ENCODE measurements at places on chromosomes 1 and 21.
A peak's percentile ranks its signal among the peaks of the same experiment; 100 is the strongest.

GRCh38 chr1:109542657-109543056 lies 3.0 kb downstream of the GPR61 start:
- no peak for DNase-seq

GRCh38 chr1:177902266-177902665 lies 67.6 kb downstream of the SEC16B start:
- DNase-seq = no peak

DNA sequence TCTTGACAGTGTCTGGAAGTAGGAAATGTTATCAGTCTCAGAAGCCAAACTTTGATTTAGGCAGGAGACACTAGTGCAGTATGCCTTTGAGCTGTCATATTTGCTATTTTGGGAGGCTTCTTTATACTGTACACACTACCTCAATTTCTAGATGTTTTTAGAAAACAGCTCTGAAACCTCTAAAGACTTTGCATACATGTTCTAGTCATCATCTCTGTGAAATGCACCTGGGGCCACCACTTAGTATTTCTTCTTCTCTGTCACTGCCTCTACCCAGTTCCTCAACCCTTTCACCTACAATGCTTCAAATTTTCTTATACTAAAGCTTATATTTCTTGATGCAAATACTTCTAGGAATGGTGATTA lies 29.1 kb upstream of the PLA2G4A start:
- DNase-seq = no peak

- DNase-seq = no peak
Measured at GRCh38 chr1:211813590-211813989, 17.0 kb downstream of the LPGAT1 start.

- no peak for DNase-seq
Measured at GRCh38 chr1:101928829-101929228, 67.9 kb downstream of the OLFM3 start.

DNA sequence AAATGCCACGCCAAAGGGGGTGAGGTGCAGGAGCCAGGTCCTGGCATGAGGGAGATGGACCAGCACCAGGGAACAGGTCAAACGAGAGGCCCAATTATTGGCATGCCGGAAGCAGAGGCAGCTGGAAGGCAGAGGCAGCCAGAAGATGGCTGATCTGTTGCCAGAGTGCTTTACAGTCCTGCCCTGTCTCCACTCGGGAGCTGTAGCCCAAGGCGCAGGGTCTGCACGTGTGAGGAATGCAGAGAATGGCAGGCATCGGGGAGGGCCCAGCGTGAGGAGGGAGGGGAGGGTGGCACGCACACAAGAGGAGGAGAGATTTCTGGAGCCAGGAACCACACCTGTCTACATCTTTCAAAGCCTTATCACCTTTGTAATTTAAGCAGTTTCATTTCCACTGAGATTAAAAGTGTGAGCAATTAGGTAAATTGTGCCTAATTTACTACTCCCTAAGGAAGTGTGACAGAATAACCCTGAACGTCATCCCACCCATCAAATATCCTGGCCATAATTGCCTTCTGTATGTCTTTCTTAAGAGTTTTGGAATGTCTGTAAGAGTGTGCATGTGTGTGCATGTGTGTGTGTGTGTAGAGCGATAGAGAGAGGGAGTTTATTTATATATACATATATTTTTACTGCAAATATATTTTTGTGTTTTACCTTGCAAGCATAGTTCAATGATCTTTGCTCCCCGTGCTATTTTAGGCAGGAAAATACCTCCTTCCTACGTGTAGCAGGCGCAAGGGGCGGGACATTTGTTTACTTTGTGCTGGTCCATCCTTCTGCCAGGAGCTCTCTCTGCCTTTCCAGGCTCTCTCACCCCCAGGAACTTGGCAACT lies 125.5 kb upstream of the SERBP1 start:
- no peak for DNase-seq

DNA sequence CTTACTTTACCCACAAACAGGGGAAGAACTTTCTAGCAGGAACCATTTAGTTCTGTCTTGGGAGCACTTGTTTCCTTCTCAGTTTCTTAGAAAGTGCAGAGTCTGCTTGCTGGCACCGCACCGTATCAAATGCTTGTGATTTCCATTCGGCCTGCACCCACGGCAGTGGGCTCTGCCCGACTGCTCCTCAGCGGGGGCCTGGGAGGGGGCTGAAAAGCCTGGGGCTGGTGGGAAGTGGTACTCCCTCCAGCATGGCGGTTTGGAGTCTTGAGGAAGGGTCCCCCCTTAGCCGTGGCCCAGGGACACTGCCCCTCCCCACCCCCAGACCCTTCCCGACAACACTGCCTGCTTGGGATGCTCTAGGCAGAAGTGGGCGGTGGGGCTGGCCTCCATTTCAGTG lies 57.0 kb downstream of the KIF26B start:
- DNase-seq = no peak

GRCh38 chr1:25816112-25816718 lies 3.5 kb upstream of the MTFR1L start:
- no peak for DNase-seq

- DNase-seq = peak; percentile 35
Measured at GRCh38 chr1:225651376-225651871, 1.5 kb downstream of the ENAH start.

DNA sequence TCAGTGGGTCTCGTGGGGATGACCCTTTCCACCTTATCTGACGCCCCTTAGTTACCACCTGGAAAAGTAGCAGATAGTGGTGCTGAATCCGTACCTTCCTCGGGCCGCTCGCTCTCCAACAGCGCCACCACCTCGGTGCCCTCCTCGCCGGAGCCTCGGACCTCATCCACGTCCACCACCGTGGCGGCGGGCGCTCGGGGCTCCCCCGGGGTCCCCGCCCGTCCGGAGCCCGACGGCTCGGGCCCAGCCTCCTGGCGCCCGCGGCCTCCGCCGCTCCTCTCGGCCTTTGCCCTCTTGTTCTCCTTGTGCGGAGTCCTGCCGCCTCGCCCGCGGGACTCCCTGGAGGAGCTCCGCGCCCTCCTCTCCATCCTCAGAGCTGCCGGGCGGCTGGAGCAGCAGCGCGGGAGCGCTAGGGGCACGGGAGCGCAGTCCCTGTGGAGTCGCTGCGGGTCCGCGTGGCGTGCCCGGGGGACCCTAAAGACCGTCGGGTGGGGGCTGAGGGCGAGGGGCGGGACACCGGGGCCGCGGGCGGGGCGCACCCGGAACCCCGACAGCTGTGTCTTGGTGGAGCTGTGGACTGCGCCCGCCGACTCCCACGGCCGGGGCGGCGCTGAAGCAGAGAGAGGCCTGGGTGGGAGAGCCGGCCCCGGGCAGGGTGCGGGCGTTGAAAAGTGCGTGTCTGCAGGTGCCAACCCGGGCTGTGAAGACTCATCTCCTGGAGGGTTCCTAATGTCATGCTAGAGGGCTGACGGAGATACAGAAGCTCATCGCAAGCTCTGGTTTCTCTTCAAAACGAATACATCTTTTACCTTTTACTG lies at the start of gene NPHS2:
Gene NPHS2, minus strand, starts transcription at position 452 of the 818 bp plus-strand sequence. Its CDS starts 84 bp downstream, at position 368.
- DNase-seq = no peak

DNA sequence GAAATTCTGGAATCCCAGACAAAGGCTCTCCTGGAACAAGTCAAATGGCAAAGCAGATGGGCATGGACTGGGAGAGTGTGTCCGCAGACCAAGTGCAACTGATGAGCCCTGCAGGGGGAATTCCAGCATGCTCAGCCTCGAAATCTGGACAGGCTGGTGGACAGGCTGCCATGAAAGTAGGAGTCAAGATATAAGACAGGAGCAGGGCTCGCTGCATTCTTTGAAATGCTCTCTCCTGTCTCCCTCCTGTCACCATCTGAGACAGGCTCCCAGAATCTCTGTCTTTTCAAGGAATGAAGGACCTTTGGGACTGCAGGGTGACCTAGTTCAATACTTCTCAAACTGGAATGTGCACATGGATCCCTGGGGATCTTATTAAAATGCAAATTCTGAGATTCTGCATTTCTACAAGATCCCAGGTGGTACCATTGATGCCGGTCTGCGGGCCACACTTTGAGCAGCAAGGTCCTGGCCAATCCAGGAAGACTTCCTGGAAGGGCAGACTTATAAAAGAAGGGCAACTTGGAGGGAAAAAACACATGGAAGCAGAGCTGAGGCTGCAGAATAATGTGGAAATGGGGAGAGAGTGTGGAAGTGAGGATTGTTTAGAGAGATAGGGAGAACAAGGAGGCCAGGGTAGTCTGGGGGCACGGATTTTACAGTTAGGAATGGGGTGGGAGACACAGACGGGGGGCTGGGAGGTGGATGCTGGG lies 29.8 kb downstream of the TNNT2 start:
- no peak for DNase-seq

DNA sequence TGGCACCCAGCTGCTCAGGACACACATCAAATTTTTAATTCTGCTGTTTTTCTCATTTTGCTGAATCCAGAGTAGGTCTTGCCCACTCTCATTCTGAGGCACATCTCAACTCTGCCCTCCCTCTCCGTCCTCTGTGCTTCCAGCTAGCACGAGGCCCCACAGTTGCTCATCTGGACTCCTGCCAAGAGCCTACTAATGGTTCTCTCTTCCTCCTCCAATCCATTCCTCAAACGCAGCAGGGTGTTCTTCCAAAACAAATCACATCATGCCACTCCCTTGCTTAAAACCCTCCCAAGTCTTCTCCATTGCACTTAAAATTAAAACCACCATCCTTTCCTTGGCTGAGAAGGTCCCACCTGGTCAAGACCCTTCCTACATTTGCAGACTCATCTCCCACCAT lies 49.8 kb upstream of the SCAF4 start:
- DNase-seq = peak; percentile 55

DNA sequence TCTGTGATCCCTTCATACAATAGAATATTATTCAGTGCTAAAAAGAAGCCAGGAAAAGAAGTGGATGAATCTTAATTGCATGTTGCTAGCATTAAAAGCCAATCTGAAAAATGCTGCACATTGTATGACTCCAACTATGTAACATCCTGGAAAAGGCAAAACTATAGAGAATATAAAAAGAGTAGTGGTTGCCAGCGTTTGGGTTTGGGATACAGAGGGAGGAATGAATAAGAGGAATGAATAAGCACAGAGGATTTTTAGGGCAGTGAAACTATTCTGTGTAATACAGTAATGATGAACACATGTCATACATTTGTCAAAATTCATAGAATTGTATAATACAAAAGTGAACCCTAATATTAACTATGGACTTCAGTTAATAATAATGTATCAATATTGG lies 42.5 kb downstream of the GPR88 start:
- no peak for DNase-seq

- DNase-seq = peak; percentile 58
Measured at GRCh38 chr1:200279810-200280411, 129.9 kb downstream of the ZNF281 start.

DNA sequence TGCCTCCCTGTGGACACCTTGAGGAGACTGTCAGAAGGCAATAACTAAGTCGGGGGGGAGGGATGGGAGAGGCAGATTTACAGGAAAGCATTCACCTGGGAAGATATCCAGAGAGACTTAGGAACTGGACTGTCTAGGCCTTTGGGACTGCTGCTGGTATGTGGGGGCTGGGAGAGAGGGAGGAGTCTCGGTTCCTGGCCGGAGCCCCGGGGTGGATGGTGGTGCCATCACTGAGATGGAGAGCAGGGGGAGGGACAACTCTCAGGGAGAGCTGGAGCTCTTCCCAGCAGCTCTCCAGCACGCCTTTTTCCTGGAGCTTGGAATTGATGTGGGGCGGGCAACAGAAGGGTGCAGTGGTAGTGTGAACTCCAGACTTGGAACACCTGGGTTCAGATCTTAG lies 22.1 kb downstream of the PTPRF start:
- peak; percentile 52 for DNase-seq

DNA sequence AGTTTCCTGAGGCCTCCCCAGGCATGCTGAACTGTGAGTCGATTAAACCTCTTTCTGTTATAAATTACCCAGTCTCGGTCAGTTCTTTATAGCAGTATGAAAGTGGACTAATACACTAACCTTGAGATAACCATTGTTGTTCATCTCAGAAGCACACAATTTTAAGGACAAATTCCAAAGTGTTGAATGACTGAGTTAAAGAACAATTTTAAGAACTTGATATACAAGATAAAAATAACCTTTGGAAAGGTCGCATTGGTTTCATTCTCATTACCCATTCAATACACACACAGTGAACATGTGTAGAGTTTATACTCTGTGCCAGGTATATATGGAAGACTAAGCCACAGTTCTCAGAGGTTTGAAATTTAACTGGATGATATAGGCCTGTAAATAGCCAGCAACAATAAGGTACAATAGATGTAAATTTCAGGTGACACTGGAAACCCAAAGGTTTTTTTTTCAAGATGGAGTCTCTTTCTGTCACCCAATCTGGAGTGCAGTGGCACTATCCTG lies 19.1 kb upstream of the SRSF10 start:
- DNase-seq = no peak

DNA sequence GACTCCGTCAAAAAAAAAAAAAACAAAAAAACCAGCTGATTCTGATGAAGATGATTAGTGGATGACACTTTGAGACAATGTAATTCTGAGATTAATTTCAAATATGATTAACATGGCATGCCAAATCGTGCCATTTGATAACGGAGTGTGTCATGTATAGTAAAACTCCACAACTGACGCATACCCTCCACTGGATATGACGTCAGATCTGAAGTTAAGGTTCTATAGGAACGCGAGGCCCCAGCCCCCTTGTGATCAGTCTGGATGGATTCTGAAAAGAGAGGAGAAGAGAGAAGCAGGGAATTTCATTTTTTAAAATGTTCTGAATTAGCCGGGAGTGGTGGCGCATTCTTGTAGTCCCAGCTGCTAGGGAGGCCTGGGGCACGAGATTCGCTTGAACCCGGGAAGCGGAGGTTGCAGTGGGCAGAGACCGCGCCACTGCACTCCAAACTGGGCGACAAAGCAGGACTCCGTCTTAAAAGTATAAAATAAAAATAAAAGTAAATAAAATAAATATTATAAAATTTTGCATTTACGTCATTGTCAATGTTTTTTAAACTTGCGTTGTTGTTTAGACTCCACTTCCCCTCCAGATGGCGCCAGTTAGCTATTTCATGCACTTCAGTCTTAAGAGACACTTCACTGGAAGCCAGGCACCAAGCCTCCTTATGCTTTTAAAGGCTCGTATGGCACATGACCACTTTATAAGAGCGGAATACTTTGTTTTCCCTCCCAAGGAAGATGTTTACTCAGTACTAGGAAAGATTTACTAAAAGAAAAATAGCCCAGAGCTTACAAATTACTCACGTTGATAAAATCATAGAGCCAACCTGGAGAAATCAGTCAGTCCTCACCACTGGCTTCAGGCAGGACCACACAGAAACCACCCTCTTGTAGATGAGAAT lies 65.5 kb downstream of the UBE2U start:
- peak; percentile 72 for DNase-seq

- peak; percentile 99 for DNase-seq
Measured at GRCh38 chr1:210598135-210598652, 269.5 kb downstream of the HHAT start.

DNA sequence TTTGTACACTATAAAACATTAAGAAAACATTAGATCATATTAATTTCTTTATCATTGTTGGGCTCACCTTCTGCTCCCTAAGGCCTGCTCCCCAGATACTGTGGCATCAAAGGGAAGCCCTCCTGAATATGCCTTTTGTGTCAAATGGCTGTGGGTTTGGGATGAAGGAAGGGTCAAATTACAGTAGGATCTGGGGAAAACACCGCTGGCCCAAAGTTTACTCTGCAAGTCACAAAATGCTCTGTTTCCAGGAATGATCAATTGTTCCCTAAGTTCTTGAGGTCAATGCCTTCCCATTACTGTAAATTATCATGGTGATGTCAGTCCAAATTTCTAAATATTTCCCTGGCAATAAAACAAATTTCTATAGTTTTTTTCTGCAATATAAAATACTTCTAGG lies 6.8 kb upstream of the ITLN2 start:
- no peak for DNase-seq

Measured in A172 (cell line).